ENCODE measurements at places on chromosomes 11 and 22.
A peak's percentile ranks its signal among the peaks of the same experiment; 100 is the strongest.

DNA sequence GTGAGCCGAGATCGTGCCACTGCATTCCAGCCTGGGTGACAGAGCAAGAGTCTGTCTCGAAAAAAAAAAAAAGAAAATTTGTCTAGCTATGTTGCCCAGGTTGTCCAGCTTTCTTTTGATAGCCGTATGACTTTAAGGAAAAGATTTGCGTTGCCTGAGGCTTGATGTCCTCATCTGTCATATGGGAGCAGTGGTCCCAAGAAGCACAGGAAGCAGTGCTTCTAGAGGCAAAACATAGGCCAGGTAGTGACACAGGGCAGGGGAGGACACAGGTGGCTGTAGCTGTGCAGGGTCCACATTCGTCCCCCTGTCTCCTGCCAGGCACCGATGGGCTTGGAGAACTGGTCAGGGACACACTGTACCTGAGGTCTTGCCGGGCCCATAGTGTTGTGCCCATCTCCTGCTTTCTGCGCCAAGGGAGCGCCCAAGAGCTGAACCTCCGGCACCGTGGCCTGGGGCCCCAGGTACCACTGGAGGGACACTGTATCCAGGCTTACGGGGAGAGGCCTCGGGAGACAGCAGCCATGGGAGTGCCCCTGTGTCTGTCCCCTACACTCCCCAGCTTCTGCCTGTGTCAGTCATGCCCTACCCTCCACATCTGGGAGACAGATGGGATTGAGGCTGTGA, 1.4 kb downstream of the LRRC74B start:
- no peak for DNase-seq

DNA sequence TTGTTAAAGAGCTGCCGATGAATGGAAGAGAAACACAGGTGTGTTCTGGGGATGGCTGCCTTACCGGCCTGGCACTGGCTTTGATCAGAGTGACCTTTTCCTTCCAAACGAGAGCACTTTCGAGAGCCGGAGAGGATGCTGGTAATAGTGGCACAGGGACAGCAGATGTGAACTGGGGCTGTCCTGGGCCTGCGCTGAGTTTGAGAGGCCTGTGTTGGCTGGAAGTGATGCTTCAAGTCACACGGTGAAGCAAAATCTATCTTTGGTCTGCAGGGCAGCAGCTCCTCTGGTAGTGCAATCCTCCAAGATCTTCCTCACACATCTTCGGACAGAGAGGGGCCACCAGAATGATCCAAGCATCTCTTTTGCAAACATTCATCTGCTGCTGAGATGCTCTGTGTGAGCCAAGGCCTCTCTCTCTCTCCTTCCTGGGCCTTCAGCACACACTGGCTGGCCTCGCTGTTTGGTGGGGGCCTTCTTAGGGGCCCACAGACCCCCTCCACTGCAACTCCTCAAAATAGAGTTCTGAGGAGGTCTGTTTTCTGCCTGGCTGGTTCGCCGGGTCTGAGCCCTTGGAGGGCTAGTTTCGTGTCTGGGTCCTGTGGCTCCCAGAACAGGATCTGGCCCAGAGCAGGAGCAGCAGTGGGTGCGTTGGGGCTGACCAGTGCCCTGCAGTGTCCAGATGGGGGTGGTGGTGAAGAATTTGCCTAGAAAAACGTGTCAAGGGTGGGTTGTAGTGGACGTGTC, 6.4 kb downstream of the MPPED1 start:
- no peak for DNase-seq

GRCh38 chr11:95506777-95507176, 275.8 kb upstream of the SESN3 start:
- DNase-seq = no peak

DNA sequence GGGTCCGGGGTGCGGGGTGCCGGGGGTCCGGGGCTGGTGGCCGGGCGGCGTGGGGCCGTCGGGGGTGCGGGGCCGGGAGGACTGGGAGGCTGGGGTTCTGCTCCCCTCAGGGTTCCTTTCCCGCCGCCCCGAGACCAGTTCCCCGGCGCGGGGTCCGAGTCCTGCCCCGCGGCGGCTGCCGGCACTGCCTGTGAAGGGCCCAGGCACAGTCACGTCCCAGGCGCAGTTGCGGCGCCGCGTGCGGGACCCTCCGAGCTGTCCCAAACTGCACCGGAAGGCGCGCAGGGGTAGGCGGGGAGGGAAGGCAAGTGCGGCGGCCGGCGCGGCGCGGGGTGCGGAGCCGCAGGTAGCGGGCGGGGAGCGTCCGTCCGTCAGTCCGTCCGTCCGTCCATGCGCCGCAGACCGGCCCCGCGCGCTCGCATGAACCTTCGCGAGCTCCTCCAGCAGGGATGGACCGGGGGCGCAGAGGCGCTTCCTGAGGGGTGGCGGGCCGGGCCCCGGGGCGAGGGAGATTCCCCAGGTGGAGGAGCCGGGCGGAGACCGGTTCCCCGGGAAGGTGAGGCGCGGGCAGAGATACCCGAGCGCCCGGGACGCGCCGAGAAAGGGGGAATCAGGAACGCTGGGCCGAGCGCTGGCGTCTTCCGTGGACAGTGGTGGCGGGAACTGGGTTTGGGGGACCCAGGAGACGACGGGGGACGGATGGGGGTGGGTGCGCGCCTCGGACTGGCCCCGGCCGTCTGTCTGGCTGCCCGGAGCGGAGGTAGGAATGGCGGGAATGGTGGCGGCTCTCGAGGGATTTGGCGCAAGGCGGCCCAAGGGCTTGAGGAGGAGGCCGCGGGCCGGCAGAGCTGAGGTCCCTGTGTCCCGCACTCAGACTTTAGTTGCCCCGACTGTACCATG, 3.1 kb upstream of the ADORA2A start:
- DNase-seq = no peak

DNA sequence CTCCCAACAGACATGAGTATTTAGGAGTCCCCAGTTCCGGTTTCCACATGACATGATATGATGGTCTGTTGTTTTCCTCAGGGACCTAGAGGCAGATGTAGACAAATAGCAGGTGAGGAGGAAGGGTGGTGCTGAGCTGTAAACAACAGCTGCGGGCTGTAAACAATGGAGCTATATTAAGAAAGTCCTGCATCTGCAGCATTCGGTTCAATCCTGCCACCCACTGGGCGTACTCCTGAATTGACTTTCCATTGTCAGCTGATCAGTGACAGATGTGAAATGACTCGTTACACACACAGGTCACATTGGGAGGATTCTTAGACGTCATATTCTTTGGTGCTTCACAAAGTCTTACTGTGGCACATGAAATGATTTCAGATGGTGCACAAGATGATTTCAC, 26.8 kb upstream of the RAG1 start:
- DNase-seq = peak; percentile 10

DNA sequence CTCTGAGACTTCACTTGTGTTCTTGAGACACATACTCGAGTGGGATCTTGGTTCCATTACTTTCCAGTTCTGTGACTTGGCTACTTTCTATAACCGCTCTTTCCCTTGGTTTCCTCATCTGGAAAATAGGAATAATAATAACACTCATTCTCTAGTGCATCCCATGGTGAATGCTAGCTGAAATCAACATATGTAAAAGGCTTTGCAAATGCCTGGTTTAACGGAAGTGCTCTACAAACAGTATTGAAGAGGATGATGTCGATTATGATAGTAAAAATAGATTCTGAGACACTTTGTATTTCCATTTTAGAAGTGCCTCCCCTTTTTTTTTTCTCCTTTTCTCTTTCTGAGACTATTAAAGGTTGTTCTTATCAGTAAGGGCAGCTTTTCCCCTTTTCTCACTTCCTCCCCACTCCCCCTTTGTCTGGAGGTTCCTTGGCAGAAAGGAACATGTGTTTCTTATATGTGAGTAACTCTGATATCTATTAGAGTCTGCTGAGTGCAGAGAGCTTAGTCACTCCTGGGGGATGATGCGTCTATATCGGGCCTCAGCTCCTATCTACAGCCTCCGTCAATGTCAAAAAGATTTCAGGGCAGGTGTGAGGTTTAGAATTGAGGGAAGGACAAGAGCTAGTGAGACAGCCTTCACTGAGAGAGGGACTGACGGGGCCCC, 489.3 kb downstream of the NTM start:
- DNase-seq = no peak

- no peak for DNase-seq
These were observed 994.0 kb upstream of the FAT3 start for GRCh38 chr11:91230647-91231046.

- DNase-seq = no peak
These were observed 293.5 kb downstream of the MN1 start for GRCh38 chr22:27507935-27508526.

GRCh38 chr11:33942954-33943353, 51.1 kb upstream of the LMO2 start:
- no peak for DNase-seq

DNA sequence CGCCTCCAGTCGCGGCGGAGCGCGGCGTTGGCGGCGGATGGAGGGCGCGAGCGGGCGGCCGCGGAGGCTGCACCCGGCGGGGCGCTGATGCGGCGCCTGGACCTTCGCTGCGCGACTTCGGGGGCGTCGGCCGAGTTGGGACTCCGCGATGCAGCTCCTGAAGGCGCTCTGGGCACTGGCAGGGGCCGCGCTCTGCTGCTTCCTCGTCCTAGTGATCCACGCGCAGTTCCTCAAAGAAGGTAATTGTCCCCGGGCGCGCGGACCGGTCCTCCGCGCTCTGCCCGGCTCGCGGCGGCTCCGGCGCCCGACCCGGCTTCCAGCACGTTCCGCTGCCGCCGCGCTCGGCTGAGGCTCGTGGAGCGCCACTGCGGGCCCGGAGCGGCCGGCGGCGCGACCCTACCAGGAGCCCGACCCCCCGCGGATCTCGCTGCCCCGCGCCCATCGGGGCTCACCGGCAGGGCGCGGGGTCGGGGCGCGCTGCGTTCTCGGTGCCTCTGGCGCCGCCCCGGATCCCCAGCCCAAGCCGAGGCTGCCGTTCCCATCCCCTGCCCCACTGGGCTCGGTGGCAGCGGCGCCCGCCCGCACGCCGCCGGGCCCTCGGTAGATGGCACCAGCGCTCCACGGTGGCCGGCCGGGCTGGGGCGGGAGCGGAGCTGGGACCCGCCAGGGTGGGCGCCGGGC, 1251.2 kb downstream of the BRD1 start:
- peak; percentile 39 for DNase-seq

DNA sequence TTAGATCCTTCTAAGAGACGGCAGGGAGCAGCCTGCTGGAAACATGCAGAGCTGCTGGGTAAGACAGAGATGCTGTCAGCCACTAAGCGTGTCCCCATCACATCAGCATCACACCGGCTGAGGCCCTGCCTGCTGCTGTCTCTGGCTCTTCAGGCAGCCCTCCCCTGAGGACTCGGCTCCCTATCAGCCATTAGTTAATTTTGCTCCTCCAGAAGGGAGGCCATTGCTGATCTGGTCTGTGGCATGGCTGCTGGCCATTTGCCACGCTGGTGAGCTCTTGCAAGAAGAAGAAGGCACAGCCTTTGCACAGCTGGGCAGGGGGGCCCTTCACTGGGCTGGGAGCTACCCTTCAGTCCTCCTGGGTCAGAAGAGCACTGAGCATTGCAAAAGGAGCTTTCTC, 131.2 kb upstream of the PARVA start:
- DNase-seq = no peak

- DNase-seq = no peak
These were observed 524.6 kb upstream of the LRRC4C start for GRCh38 chr11:41984023-41984422.

GRCh38 chr11:47541070-47541469, 11.9 kb downstream of the CELF1 start:
- no peak for DNase-seq

DNA sequence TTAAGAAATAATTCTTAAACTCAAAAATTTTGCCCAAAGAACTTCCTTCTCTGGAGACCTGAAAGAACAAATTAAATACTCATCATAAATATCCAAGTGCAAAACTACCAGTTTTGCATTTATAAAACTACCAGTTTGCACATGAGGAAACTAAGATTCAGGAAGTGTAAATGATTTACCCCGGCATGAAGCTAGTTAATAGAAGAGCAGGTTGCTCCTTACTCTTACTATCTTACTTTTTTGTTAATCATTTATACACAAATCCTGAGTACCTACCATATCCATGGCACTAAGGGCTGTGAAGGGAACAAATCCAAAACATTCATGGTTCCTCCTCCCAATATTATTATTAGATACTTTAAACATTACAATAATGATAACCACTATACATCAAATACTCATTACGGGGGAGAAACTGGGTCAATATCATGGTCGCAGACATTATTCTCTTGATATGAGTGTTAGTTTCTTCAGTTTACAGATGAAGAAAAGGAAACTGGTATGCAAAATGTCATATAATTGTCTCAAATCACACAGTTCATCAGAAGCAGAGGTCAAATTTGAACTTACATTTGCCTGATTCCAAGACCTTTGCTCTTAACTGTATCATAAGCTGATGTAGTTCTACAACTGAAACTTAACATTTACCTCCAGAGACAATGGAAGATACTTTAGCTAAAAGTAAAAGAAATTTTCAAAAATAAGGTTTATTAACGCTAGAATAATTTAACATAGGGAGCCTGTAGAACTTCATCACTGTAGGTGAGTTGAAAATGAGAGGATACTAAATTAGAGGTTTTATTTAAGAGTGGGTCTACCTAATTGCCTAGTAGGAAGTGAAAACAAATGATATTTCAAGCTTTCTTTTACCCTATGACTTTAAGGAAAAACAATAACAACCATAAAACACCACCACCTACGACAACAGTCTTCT, 74.5 kb downstream of the FAM76B start:
- DNase-seq = no peak

DNA sequence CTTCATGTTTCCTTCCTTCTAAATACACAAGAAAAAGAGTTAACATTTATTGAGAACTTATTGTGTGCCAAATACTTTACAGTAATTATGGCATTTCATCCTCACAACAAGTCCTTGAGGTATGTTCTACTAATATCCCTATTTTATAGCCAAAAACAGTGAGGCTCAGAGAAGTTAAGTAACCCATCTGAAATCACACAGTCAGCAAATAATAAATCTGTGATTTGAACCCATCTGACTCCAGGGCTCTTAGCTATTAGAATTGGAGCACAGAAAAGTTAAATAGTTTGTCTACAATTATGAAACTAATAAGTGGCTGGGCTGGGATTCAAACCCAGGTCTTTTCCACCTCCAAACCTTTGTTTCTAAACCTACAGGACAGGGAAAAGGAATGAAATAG, 36.5 kb upstream of the MYOD1 start:
- DNase-seq = no peak

DNA sequence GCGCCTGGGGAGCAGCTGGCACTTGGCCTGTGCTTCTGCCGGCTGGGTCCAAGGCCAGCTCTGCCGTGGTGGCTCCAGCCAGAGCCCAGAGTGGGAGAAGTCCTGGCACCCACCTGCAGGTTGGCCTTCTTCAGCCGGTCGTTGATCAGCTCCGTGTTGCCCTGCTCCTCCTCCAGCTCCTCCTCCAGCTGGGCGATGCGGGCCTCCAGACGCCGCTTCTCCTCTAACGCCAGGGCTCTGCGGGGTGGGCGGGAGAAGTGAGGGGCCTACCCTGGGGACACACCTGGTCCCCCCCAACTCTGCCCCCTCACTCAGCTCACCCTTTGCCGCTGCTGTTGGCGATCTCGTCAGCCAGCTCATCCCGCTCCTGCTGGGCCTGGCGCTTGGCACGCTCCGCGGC, 32.6 kb downstream of the APOL1 start:
- no peak for DNase-seq

DNA sequence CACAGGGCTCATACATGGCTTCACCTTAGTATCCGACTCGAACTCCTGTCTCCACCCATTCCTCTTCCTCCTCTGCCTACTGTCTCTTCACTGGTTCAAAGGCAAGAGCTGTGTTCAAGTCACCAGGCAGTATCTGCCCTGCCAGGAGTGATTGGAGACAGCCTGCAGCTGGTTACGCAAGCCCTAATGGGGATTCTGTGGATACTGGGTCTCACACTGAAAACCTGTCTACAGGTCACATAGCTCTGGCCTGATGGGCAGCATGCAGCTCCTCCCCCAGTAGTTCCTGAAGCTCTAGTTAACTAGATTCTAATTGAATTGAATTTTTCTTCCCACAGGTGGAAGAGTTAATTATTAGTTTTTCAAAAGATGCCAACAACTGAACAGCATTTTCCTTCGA, 332.2 kb downstream of the TMEM135 start:
- no peak for DNase-seq

- no peak for DNase-seq
These were observed 60.6 kb upstream of the AMPD3 start for GRCh38 chr11:10394229-10395101.

Measured in anterior cingulate cortex (tissue), 58 donors.